ENCODE measurements at places on chromosomes 13 and 19.
A peak's percentile ranks its signal among the peaks of the same experiment; 100 is the strongest.

GRCh38 chr19:6241056-6241455, 38.7 kb downstream of the MLLT1 start:
- DNase-seq, result no peak

DNA sequence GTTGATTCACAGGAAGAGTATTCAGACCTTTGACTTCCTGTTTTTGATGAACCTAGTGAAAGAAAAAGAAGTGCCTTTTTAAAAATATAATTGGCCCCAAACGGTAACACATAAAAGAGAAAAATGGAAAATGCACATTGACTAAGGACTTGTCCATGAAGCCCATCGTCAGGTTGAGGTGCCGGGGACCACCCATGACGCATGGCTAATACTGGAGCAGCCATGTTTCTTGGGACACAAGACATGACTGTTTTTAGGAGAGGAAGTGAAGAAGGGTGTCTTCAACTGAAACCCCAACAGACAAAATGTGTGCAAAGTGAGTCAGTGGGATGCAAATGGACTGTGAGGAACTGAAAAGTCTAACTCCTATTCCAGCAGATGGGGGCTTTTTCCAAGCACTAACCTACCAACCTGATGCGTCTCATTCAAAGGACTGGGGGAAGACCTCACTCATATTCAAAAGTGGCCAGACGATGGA, 459.4 kb downstream of the FOXO1 start:
- peak; percentile 12 for DNase-seq

DNA sequence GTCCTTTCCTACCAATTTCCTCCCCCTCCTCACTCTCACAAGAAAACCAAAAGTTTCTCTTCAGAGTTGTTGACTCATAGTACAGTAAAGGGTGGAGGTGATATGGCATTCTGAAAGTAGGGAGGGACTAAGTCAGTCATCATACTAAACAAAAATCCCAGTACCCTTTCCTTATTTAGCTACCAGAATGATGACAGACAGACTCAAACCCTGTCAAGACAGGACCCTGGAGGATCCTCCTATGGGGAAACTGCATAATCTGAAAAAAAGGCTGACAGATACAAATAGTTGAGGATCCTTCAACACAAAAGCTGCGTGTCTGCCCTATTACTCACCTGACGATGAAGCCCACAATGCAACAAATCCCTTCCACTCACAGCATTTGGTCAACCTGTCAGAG, 55.5 kb downstream of the CYSLTR2 start:
- no peak for DNase-seq

DNA sequence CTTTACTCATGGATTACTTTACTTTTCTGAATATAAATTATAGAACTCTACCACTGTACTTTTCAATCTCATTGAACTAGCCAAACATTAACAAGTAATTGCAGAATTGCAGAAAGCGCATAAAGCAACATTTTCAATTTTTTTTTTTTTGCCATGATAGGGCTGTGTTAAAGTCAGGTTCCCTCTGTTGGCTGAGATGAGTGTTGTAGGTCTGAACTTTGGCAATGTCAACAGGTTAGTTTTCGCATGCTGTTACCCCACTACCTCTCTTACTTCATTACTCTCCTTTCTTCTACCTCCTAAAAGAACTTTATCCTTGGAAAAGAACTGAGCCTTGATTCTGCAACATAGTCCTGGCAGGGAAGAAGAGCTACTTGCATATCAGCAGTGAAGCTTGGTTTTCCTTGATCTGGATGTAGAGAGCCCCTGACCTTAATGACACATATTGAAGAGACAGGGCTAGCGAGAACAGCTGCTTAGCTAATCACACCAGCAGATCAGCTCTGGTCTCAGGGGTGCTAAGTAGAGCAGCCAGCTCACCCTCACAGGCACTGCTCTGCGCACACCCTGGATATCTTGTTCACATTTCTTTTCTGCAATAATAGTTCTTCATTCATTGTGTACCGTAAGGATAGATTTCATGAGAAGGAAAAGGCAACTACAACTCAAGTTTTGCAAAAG, 119.5 kb downstream of the FLT1 start:
- DNase-seq, result no peak

- no peak for DNase-seq
Observed at GRCh38 chr13:51269039-51269438, 46.8 kb downstream of the FAM124A start.

DNA sequence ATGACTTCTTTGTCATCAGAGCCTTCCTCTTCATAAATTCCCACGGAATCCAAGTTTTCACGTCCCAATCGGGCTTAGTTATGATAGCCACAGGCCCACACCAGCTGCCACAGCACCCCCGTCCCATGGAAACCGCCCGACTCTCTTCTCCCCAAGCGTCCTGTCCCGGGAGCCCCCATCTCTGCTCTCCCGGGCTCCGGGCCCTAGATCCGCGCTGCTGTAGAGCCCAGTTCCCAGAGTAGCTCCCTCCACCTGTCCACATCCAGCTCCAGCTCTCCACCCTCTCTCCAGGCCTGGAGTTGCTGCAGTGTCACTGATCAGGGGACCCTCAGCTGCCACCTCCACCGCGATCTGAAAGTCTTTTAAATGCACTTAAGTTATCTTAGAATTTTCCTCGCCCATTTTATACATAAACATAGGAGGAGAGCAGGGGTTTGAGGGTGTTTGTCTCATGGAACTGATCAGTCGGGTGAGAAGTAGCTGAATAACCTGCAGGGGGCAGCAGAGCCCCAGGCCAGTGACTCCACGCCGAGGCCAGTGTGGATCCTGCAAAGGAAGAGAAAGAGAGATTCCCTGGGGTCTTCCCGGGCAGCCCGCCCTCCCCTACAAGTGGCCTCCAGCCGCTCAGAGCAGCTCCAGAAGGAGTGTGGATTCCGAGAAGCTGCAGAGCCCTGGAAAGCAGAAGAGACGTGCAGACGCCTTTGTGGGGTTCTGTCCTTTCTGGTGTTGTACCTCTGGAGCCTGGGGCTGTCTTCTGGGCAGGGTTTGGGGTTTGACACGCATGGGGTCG, 1.1 kb upstream of the ZNF763 start:
- peak; percentile 54 for DNase-seq

GRCh38 chr19:39705578-39706188, 1.4 kb downstream of the LGALS14 start:
- DNase-seq, result no peak

- no peak for DNase-seq
Observed at GRCh38 chr13:97192166-97192565, 30.0 kb upstream of the MBNL2 start.

- DNase-seq, result no peak
Observed at GRCh38 chr13:51317262-51317661, 22.2 kb upstream of the SERPINE3 start.

DNA sequence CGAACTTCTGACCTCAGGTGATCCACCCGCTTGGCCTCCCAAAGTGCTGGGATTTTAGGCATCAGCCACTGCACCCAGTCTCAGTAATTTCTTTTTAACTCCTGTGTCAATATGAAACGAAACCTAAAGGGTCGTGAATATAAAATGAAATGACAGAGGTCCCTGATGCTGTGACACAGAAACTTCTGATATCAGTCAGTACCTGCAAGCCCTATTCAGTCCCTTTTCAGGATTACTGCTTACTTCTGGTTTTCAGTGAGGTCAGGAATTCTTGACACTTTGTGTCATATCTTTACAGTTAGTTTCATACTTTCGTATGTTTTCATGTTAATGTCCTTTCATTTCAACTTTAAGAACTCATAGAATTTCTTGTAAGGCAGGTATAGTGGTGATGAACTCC, 58.7 kb downstream of the RNF17 start:
- DNase-seq, result no peak

DNA sequence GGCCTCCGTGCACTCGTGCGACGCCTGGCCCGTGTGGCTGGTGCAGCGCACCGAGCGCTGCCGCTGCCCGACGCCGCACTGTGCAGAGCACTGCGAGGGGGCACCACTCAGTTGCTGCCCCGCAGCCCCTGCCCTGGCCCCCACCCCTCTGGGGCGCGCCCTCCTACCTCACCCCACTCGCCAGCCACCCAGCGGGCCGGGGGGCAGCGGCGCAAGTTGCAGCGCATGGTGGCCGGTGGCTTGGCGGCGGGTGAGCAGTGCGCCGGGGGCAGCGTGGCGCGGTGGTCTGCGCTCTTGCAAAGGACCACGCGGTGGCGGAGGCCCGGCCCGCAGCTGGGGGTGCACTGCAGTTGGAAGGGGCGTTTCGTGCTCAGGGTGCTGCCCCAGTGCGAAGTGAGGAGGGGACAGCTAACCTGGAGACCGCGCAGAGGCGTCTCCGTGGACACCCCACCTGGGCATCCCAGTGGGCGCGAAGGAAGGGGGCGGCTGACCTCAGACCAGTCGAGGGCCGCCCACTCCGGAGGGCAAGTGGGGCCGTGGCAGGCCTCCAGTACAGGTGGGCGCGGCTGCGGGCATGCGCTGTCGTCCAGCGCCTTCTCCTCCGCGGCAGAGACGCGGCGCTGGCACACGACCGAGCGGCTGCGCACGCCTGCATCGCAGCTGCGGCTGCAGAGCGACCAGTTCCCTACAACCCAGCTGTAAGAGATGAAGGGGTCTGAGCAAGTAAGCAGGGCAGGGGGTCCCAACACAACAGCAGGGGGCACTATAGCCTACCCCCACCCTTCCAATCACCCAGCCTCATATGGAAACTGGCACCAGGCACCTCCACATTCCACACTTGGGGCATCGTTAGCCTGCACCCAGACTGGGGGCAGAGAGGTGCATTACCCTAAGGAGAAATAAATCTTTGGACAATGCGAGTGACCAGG, 8.0 kb upstream of the MYO1F start:
- no peak for DNase-seq

- no peak for DNase-seq
Observed at GRCh38 chr19:12872255-12872654, 9.0 kb downstream of the DNASE2 start.

- no peak for DNase-seq
Observed at GRCh38 chr13:31943591-31943990, 88.0 kb upstream of the FRY start.

DNA sequence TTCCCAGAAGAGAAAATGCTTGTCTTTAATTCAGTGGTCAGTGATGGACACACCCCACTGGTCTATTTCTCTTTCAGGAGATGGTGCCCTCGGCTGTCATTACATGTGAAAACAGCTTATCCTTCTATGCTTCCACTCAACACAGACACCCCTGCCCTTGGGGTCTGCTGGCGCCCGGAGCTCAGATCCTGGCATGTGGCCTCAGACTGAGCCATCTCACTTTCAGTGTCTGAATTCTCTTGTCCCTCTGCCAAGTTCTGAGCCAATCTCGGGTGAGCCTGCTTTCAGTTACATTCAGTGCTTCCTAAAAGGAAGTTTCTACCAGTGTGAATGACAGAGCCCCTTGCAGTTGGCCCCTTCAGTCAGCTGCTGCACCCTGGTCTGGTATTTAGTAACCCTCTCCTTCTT, 293.6 kb downstream of the DNAJC15 start:
- no peak for DNase-seq

DNA sequence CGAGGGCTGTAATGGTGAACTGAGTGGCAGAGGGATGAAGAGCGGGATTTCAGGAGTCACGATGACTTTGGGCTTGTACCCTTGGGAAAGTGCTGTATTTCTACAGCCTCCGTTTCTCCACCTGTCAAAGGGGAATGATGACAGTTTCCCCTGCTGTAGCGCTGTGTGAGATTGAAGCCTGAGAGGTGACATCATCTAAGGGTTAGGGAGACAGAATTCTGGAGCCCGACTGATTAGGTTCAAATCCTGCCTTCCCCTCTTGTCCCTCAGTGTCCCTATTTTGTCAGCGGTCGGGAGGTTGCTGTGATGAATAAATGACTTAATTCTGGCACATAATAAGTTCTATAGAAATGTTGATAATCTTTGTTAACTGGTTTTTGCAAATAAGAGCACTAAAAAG, 693 bp downstream of the MRPL4 start:
- DNase-seq, result no peak

- no peak for DNase-seq
Observed at GRCh38 chr13:110000534-110001345, 214.4 kb upstream of the IRS2 start.

- no peak for DNase-seq
Observed at GRCh38 chr19:14974488-14974887, 5.2 kb downstream of the SLC1A6 start.

DNA sequence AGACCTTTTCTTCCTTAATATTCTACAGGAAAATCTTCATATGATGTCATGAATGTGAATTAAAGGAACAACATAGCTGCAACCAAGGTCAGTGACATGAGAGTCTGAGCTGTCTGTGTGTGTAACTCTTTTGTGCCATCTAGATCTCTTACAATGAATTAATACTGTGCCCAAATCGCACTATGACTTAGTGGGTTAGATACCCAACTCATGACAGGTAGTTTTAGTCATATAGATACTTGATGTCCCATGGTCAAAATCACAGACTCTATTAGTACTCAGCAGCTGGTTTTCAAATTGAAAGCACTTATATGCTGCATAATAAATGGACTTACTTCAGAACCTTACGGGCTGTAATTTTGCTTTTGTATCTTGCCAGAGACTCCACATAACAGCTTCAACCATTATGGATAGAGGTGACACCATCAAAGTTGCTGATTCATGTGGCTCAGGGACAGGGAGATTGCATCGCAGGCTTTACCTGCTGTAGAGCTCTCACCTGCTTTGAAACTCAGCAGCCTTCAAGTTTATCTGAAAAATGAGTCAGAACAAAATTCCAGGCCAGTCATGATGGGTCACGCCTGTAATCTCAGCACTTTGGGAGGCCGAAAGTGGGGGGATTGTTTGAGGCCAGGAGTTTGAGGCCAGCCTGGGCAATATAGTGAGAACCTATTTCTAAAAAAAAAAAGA, 12.3 kb upstream of the ZNF283 start:
- DNase-seq, result no peak

- DNase-seq, result no peak
Observed at GRCh38 chr13:18954254-18954653, 227.4 kb downstream of the TUBA3C start.

GRCh38 chr13:23069566-23069965, 111.2 kb upstream of the SGCG start:
- no peak for DNase-seq

DNA sequence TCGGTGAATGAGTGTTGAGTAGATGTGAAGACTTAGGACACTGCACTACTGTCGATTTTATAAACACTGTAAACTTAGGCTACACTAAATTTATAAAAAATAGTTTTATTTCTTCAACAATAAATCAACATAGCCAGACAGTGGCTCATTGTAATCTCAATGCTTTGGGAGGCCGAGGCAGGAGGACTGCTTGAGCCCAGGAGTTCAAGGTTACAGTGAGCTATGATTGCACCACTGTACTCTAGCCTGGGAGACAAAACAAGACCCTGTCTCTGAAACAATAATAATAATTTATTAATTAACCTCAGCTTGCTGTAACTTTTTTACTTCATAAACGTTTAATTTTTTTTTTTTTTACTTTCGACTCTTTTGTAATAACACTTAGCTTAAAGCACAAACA, 34.4 kb downstream of the ATP7B start:
- DNase-seq, result no peak

- DNase-seq, result no peak
Observed at GRCh38 chr13:73411067-73411809, 352.4 kb downstream of the KLF5 start.

- no peak for DNase-seq
Observed at GRCh38 chr19:7216373-7216902, 77.8 kb downstream of the INSR start.
